EH (cell line): ENCODE measurements at places on chromosomes 4 and X.

DNA sequence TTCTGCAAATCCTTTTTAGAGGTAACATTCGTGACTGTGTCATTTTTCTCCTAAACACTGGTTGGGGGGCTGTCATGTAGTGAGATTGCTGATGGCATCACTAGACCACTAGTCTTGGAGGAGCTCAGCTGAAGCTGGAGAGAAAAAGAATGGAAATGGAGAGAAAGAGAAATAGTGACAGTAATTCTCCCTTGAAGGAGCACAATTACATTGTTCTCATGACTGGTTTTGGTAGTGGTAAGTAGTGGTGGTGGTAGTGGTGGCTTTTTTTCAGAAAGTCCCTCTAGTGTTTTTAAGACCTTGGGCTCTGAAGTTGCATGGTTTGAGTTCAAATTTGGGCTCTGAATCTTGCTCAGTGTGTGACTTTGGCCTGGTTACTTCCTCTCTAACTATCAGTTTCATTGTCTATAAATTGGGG lies 99.8 kb downstream of the LARP7 start:
- no peak for DNase-seq

DNA sequence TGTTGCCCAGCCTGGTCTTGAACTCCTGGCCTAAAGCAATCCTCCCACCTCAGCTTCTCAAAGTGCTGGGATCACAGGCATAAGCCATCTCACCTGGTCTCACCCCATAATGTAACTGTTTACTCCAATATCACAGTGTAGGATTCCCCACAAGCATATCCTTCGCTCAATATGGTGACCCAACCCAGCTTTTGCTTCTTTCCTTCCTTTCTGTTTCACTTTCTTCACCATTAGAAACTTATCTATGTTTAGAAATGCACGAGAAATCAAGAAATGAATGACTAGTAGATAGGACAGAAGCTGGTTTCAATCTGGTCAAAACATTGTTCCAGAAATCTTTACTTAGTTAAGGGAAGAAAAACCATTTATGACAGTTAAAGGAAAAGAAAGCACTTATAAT lies 18.9 kb downstream of the TSPAN5 start:
- DNase-seq = no peak

DNA sequence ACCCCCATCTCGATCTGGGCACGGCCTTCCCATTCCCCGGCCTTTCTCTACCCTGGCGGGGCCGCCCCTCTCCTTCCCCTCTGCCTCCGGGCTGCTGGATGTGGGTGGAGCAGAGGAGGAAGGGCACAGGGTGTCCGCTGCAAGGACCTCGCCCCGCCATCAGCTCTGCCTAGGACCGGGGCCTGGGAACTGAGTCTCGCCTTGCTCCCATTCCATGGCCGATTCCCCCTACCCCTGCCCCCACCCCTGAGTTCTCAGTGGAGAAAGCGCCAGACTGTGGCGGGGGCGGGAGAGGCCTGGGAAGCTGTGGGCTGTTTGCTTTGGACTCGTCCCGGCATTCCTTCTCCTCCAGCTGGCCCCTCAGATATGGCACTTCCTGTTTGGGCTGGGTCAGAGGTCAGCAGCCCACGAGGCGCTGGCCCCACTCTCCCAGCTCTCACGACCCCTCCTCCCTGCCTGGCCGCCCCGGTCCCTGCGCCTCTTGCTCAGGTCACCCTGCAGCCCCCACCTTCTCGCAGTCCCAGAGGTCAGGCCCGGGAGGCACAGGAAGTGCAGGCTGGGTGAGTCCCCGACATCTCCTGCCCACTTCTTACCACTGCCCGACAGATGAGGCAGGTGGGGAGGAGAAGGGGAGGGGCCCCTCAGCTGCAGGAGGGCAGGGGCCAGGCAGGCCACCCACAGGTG lies 6.4 kb upstream of the BGN start:
- DNase-seq = peak; percentile 81

- peak; percentile 9 for DNase-seq
These were observed 36.0 kb upstream of the SPANXC start for GRCh38 chrX:141278306-141278705.

DNA sequence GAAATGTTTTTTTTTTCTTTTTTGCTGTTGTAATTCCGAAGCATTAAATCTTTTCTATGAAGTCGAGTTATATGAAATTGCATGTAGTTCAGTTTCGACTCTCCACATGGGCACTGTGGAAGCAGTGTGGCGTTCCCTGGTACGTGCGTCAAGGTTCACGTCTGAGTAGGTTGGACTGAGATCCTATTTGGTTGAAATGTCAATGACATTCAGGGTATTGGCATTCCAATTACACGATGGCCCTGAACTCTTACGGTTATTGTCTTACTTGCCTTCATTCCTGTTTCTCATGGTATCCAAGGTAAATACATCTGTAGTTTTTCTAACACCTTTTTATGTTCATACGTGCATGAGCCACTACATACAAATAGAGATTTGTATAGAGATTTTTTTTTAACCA lies 128.8 kb downstream of the SORBS2 start:
- DNase-seq = no peak

- no peak for DNase-seq
These were observed 51.1 kb upstream of the TMEM33 start for GRCh38 chr4:41883988-41884734.

DNA sequence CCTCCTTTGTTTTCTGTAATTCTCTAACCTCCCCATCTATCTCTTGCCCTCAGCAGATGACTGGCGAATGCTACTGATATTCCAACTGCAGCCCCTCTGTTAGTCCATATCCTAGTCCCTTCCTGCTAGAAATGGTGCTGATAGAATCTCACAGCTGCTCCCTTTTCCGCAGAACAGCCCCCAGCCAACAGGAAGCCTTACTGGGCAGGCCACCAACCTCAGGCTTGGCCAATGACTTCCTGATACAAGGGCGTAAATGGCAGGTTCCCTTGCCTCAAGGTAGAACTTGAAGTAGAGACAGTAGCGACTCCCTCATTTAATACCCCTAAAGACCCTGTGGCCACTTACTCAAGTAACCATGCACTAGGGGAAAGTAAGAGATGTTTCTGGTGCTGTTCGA lies 26.7 kb upstream of the SLC2A9 start:
- DNase-seq = no peak

GRCh38 chr4:74433541-74434172 lies 11.3 kb upstream of the AREG start:
- DNase-seq = peak; percentile 18

GRCh38 chrX:153992180-153992579 lies 19.6 kb downstream of the TMEM187 start:
- no peak for DNase-seq

- no peak for DNase-seq
These were observed 273.4 kb upstream of the GRIA3 start for GRCh38 chrX:122910697-122911096.

DNA sequence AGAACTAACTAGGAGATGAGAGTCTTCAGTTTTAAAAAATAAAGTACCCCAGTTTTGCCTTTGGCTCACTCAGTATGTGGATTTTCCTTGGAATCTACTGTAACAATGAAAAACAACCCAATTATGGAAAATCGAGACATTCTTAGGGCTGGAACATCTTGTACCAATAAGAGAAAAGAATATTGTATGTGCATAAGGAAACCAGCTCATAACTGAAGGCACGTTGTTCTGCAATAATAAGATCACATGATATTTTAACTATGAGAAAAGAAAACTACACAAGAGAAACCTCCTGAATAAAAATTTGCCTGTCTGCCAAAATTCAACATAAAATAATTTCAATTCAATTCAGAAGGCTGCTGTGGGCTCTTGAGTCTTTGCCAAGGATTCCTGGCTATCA lies 261.8 kb upstream of the EDNRA start:
- no peak for DNase-seq

GRCh38 chrX:154791939-154792338 lies 13.3 kb downstream of the MPP1 start:
- DNase-seq = no peak

- DNase-seq = no peak
These were observed 20.9 kb downstream of the SPATA18 start for GRCh38 chr4:52071791-52072546.

- peak; percentile 79 for DNase-seq
These were observed 13.6 kb upstream of the MAGED4B start for GRCh38 chrX:52082578-52082977.

- DNase-seq = no peak
These were observed 123.5 kb downstream of the CHRNA9 start for GRCh38 chr4:40458683-40459082.

DNA sequence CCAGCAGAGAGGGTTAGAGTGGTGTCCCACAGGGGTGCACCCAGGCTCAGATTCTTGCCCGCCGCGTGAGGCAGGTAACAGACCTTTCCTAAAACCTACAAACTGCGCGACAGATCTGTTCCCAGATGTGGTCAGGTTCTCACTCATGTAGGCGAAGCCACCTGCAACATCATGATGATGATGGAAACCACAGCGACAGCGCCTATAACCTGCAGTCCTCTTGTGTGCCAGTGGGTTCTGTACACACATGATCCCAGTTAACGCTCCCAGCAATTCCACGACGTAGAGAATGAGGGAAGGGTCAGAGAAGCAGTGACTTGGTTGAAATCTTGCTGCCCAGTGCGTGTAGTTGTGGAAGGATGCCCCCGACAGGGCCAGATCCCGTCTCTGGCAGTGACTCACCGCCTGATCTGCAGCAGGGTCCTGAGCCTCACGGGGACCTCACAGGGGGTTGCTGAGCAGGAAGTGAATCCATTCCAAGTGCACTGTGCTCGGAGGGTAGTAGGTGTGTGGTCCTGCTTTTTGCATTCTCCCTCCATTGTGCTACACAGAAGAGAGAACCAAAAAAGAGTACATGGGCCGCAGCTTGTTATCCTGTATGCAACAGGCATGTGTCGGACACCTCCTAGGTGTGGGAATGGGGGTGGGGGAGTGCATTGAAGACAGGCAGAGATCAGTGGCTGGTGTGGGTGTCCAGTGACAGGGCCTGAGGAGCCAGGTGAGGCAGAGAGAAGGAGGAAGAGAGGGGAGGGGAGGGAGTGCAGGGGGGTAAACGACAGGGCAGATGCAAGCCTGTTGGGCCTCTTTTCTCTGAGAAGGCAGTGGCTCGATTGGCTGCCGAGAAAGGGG lies 66.6 kb downstream of the MTMR1 start:
- no peak for DNase-seq

DNA sequence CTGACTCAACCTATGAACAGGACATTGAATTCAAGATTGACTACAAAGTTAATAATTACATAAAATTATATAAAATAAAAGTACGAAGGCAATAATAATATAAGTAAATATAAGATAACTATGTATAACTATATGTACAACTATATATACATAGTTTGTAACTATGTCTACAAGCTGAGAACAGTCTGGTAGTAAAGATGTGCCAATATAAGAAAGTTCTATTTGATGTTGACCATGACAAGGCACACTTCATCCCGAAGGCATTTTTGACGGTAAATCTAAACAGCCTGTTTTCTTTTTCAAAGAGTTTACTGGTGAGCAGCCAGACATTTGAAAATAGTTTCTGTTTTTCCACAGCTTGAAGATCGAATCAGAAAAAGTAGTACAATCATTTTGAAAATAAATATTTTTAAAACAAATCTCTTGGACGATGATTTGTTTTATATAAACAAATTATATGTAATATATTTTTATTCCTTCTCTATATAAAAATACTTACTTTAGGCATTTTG lies 112.9 kb downstream of the CEP44 start:
- no peak for DNase-seq

GRCh38 chr4:19945979-19946380 lies 305.7 kb upstream of the SLIT2 start:
- peak; percentile 98 for DNase-seq

DNA sequence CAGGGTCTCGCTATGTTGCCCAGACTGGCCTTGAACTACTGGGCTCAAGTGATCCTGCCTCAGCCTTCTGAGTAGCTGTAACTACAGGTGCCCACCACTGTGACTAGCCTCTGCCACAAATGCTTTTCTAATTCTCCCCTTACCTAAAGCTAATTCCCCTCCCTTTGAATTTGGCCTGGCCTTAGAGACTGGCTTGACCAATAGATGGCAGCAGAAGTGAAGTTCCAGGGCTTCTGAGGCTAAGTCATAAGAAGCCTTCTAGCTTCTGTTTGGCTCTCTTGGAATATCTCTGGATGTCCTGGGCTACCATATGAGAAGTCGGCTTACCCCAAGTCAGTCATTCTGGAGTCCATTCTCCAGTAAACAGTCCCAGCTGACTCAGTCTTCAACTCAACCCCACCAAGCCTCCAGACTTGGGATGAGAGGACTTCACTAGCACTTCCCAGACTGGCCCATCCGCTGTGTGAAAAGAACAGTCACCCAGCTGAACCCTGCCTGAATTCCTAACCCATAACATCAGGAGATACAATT lies 61.0 kb downstream of the HPRT1 start:
- DNase-seq = peak; percentile 74
